HFF-Myc (cell line): ENCODE measurements at places on chromosomes 2 and 18.

GRCh38 chr18:36934884-36935283 lies 106.0 kb downstream of the KIAA1328 start:
- no peak for DNase-seq

- DNase-seq: no peak
Measured at GRCh38 chr2:36539631-36540030, 58.3 kb downstream of the FEZ2 start.

GRCh38 chr2:232335859-232336215 lies 42.7 kb upstream of the ALPP start:
- DNase-seq: no peak

GRCh38 chr18:44672506-44672905 lies 8.2 kb upstream of the SETBP1 start:
- DNase-seq: no peak
